ENCODE measurements at places on chromosomes 2 and 18. TPM values are rescaled to one million over a fixed set of nuclear protein-coding genes. Genes with fewer than 3 reads are reported as not detected.

The MREG gene
- 0.22 TPM for total RNA-seq

The ACOXL gene
- not detected for total RNA-seq

The SERPINB3 gene
- not detected for total RNA-seq

The POTEJ gene
- total RNA-seq = not detected

The VWC2L gene
- not detected for total RNA-seq

Measured in left ventricle myocardium inferior (tissue), 1 donor.